Activated T-cell treated with anti-CD3 and anti-CD28 coated beads, Interleukin-2, amount 50 U/mL, for 72 hours (primary cell): ENCODE measurements at places on chromosomes 16 and 17.
A peak's percentile ranks its signal among the peaks of the same experiment; 100 is the strongest.

DNA sequence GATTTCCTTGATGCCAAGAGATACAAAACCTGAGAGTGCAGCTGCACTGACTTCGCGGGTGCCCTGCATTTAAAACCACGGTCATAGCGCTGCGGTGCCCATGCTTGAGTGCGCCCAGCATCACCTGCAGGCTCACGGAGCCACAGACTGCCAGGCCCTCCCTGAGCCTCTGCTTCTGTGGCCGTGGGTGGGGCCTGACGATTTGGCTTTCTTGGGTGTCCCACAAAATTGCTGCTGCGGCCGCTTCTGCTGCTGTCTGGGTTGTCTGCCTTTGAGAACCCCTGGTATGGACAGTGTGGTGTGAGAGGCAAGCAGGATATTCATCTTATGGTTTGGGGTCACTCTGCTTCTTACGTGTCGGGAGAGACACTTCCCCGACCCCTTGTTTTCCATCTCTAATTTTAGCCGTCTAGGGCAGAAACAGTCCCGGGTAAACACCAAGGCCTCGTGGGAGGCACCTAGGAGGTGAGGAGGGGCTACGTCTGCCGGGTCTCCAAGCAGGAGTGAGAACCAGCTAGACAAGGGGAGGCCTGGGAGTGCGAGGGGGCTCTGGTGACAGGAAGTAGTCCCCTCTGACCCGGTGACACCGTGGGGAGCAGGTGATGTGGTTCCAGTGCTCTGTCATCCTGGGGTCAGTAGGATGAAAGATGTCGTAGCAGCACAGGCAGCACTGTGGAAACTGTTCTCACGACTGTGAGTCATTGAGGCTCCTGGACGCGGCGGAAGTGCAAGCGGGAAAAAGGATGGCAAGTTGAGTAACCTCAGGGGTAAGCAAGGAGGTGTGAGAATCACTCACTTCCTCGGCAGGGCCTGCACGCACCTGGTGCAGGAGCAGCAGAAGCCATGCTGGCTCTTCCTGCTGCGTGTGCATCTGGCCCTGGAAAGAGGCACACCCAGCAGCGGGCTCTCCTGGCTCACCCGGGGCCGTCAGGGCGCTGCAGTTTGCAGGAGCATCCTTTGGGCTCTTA is 176.3 kb downstream of the RPTOR start:
- DNase-seq: peak; percentile 73

DNA sequence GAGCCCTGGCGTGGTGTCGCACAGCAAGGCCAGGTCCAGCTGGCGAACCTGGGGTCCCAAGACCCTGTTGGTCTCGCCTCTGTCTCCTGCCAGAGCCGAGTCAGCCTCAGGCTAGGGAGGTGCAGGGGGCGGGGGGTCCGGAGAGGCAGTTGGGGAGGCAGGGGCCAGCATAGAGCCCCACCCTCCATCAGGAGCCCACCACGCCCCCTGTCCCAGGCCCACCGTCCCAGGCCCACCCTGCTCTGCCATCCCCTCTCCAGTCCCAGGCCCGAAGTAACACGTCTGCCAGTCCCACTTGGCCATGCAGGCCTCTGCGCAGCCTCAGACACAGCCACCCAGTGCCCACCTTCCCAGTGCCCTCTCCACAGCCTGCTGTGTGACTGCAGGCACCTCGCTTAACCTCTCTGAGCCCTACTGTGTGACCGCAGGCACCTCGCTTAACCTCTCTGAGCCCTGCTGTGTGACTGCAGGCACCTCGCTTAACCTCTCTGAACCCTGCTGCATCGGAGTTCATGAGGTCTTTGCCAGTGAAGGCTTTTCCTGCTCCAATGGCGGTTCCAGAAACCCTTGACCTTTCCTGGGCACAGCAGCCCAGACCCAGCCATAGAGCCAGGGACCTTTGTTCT is 29.3 kb downstream of the ZNF469 start:
- DNase-seq: no peak

DNA sequence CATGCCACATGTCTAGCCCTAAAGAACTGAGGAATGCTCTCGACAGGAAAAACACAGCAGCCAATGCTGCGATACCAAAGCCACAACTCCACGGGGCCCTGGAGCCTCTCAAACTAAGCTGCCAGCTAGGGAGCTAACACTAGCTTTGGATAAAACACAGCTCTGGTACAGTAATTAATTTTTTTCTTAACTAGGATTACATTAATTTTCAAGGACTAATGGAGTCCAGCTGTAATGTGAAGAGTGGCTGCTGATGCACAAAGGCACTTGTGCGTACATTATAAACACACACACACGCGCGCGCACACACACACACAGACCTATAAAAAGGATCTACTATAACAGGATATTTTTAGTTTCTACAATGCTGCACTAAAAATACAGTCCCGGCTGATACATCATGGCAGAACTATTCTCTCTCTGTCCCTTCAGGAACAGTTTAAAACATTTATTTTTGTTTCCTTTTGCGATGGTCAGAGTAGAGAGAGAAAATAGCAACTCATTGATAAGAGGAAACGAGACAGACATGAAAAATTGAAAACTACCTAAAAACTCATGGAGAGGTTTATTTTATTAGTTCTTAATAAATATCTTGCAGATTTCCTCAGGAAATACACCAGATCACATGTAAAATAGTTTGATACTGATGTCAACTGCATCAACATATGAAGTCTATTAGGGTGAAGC is 88.5 kb downstream of the SMG6 start:
- DNase-seq: no peak

DNA sequence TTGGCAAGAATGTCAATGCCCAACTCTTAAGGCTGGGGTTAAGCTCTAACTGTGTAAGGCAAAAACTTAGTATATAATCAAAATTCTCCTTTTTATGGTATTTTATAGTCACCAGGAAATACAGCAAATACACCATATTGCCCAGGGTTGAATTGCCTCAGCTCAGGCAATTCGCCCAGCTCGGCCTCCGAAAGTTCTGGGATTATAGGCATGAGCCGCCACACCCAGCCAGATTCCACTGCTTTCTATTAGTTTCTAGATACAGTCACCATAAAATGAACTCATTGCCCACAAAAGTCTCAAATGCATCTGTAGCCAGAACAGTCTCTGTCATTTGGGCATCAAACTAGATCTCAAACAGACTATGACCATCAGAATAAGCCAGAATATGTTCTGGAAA is 238.7 kb upstream of the TOX3 start:
- DNase-seq: no peak

GRCh38 chr17:81812571-81813370 is 8.8 kb downstream of the GCGR start:
- no peak for DNase-seq

GRCh38 chr16:50298075-50298460 is 31.7 kb downstream of the ADCY7 start:
- DNase-seq: no peak

GRCh38 chr17:4879601-4880000 is 19.7 kb upstream of the C17orf107 start:
- DNase-seq: no peak

GRCh38 chr17:59435238-59435637 is 103.8 kb downstream of the YPEL2 start:
- peak; percentile 18 for DNase-seq
